Stimulated activated CD8-positive, alpha-beta memory T cell treated with anti-CD3 and anti-CD28 coated beads, Interleukin-2, amount 100 ng/mL, for 1 hour (primary cell): ENCODE measurements at places on chromosomes 5 and 9.

DNA sequence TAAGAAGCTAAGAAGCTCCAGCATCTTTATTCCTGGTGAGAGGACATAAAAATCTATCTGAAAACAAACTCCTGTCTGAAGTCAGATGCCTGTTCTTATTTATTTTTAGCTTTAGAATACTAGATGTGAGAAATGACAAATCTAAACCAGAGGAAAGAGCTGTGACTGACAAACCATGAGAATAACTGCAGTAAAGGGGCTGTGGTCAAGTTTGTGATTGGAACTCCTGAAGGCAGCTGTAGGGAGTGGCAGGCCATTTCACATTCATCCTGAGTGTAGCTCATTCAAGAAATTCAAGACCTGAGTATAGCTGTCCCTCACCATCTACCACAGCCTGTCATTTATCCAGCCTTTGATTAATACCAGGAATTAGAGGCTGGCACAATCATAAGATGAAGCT is 718.8 kb downstream of the BRINP1 start:
- no peak for DNase-seq

GRCh38 chr9:115063058-115063845 is 54.7 kb downstream of the TNC start:
- no peak for DNase-seq

DNA sequence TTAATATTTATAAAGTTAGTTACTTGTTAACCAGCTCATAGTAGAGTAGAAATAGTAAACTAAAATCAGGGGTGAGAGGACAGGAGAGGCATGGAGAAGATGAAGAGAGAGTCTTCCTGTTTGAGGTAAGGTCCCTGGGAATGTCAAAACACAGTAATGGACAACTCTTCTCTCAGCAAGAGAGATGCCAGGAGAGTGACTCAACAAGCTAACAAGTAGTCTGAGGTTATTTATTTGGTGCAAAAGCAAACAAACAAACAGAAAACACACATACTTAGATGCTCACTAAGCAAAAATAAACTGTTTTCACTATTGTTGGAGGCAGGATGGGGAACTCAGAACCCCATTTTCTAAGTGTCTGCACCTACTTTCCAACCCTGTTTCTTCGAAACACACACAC is 333.2 kb upstream of the RFX3 start:
- no peak for DNase-seq

GRCh38 chr9:70147196-70147595 is 103.5 kb downstream of the MAMDC2 start:
- no peak for DNase-seq

DNA sequence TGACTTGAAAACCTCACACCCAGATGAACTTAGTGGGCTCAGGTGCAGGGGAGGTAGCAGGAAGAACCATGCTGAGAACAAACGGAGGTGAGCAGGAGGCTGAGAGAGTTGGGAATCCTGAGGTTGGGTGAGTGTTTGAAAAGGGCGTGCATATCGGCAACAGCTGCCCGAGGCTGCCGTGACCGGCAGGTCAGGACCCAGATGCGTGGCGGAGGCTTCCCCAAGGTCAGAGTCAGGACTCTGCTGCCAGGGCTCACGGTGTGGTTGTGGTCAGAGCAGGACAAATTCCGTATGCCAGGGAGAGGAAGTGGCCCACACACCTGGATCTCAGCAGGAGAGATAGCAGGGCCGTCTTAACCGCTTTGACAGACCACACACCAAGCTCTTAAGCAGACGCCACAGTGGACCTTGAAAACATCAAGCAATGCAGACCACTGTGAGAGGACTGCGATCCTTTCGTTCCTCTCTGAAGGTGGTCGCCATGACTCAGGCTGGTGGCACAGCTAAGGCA is 43.1 kb downstream of the ADAMTS16 start:
- DNase-seq: no peak

DNA sequence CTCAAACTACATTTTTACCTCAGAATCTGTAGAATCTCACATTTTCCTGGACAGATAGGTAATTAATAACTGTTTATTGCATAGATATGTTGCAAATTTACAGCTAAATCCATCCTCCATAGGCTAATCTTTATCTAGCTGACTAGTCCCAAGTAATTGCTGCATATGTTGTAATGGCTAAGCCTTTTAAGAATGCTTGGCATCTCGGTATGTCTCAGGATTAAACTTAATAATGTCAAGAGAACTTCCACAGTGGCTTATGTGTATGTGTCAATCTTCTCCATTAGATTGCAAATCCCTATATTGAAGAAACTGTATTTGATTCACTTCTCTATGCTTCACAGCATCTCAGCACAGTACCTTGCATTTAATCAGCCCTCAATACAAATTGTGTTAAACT is 131.9 kb downstream of the PRDM9 start:
- no peak for DNase-seq

DNA sequence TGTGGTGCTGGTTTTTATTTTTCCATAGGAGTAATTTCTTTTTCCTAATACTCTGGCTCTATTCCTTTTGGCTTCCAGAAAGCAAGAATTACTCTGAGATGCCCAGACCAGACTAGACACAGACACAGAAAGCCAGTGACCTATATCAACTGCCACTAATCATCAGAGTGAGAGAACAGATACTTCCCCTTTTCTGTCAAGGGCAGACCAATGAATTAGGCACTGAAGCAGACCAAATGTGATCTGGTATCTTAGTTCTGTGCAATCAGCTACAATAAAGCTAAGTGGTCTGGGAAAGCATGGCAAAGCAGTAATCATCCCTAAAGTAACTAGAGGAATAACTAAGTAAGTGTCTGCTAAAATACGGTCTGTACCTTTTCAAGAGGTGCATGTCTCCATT is 239.1 kb downstream of the ELAVL2 start:
- DNase-seq: no peak

DNA sequence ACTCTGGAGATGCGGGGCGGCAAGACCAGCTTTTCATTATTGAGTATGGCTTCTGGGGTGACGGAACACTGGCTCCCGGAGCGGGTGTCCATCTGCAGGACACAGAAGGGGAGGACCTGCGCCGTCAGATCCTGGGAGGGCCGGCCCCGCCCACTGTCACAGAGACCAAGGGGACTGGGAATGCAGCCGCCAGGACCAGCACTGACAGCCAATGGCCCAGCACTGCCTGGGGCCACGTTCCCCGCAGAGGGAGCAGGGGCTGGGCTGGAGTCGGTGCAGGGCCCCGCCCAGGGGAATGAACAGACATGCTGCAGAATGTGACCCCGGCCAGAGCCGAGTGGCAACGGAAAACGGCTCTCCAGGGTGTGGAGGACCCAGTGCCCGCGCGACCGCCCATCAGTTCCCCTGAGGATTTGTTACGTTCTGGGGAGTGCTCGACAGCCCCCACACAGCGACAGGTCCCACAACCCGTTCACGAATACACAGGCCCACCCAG is at the start of gene ZDHHC11:
ZDHHC11 (minus strand) TSS at position 476 of the 496 bp plus-strand sequence; CDS start at position 92, 384 bp downstream.
- DNase-seq: no peak

DNA sequence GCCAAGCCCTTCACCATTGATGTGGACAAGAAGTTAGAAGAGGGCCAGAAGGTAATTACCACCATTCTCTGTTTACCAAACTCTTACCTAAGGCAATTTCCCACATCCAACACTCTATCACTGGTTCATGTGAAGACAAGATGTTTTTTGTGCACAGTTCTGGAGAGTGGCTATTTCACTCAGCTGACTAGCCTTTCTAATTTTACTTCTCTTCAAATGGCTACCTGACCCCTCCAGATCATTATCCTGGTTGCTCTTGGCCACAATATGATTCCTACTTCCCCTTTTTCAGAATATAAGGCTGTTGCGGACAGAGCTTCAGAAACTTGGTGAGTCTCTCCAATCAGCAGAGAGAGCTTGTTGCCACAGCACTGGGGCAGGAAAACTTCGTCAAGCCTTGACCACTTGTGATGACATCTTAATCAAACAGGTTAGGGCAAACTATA is 7.1 kb downstream of the KIF20A start:
- no peak for DNase-seq

DNA sequence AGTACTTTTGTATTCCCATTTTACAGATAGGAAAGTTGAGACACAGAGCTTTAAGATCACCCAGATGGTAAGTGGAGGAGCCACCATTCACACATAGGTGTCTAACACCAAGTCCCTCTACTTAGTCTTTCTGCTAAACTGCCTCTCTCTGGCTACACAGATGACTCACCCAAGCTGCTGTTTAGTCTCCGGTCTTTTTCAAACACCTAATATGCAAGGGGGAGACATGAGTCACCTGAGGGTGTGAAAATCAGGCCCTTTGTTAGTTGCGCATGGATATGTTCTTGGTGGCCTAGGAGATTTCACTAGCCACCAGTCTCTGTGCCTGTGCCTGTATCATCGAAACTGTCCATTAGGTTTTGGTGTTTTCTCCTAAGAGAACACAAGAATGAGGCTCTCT is 117.8 kb downstream of the MAST4 start:
- no peak for DNase-seq

DNA sequence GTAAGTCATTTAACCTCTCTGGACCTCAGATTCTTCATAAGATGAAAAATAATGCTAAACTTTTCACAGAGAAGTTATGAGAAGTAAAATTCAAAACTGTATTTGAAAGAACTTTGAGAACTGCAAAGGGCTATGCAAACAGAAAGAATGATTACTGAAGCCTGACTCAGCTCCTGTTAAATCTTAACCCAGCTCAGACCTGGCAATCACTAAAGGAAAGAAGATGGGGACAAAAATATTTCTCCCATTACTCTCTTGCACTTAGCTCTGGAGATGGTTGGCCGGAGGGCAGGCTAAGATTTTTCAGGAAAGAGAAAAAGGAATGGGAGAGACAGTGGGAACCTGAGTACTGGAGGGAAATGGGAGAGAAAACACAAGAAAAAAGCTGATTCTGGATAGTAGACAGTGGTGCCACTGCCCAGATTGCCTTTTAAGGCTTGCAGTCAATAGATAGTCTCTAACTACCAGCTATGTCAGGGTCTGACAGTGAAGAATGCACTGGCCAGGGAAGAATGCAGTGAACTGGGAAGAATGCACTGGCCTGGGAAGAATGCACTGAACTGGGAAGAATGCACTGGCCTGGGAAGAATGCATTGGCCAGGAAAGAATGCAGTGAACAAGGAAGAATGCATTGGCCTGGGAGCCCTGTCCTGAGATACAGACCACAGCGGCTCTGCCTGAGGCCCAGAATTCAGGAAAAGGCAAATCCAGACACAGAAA is 25.2 kb upstream of the CEMIP2 start:
- DNase-seq: no peak

GRCh38 chr5:179623906-179624741 is 653 bp upstream of the HNRNPH1 start:
- DNase-seq: peak; percentile 24

DNA sequence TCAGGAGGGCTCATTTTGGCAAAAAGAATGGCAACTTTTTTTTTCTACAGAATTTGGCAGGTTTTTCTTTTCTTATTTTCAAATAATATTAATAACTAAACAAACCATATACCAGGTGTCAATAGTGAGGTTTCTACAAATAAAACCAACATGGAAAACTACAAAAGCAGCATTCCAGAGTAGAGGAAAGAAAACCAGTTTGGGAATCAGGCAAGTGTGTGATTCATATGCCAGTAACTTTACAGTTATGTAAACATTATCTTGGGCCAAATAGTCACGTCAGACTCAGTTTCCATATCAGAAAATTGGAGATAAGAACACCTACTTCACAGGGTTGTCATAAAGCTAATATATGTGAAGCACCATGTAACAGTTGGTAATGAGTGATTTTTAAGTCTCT is 51.7 kb downstream of the FBXW11 start:
- no peak for DNase-seq

- DNase-seq: no peak
These were observed 127.0 kb downstream of the ADAMTS12 start for GRCh38 chr5:33764786-33765185.

- DNase-seq: no peak
These were observed 118.5 kb upstream of the PTPN3 start for GRCh38 chr9:109616571-109617120.

- DNase-seq: no peak
These were observed 25.0 kb upstream of the ACO1 start for GRCh38 chr9:32359452-32359851.

GRCh38 chr9:137318602-137319001 is 16.5 kb upstream of the NRARP start:
- no peak for DNase-seq

DNA sequence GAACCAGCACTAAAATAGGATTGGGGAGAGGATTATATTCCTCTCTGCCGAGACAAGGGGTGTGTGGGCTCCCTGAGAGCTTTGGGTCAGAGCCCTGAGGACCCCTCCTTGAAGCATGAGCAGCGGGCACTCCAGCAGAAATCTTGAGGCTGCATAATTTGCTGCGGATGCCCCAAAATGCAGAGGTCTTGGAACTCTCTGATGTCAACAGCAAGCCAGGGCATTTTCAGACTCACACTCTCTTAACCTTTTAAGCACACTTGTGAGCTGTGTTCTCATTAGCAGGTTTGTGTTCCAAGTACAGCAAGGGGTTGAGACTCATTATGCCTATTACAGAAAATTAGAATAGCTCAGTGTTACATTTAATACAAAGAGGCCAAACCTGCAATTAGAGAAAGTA is 513.0 kb upstream of the ADAMTS16 start:
- no peak for DNase-seq

- no peak for DNase-seq
These were observed 59.9 kb upstream of the EXOC3 start for GRCh38 chr5:383066-383465.

- no peak for DNase-seq
These were observed at the start of gene TAL2 for GRCh38 chr9:105662184-105663104. Gene TAL2, plus strand, starts transcription at chr9:105662457. Its CDS starts 40 bp downstream, at chr9:105662497.

DNA sequence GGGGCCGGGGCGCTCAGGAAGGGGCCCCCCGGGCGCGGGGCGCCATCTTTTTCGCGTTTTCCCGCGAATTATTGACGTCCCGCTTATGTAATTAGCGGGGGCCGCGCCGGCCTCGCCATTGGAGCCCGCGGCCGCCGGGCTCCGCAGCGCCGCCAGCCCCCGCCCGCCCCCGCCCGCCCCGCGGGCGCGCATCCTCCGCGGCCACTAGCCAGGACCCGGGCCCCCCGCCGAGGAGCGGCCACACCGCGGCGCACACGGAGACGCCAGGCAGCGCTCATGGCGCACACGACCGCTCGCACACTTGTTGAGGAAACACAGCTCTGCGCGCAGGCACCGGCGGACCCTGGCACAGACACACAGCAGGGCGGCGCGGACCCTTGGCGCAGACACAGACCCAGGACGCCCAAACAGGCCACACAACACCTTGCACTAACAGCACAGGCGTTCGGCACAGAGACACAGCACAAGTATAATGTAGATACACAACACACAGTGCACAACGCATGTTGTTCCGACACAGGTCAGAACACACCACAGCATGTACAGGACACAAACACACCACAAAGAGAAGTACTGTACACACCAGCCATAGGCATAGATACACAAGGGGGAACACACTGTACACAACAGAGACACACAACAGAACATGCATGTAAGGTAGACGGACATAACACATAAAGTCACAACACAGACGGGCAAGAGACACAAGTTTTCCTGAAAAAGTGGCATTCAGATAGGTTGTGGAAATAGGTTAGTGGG is 467 bp upstream of the PHF19 start:
- DNase-seq: no peak

- DNase-seq: no peak
These were observed 35.7 kb upstream of the RPL26L1 start for GRCh38 chr5:172923539-172923938.

- DNase-seq: no peak
These were observed 2.9 kb downstream of the NTNG2 start for GRCh38 chr9:132164604-132165362.
